ENCODE measurements at places on chromosomes 6 and 20. TPM values are rescaled to one million over a fixed set of nuclear protein-coding genes. Genes with fewer than 3 reads are reported as not detected.

Gene DTNBP1
- 17.2 TPM for polyA plus RNA-seq

Gene FOXC1
- polyA plus RNA-seq = 7.2 TPM

Gene BMP2
- 1.9 TPM for polyA plus RNA-seq

Gene ARHGAP40
- not detected for polyA plus RNA-seq

Gene MOXD1
- 1.2 TPM for polyA plus RNA-seq

Gene SLC22A2
- polyA plus RNA-seq = 0.05 TPM

Gene SERINC3
- 47.8 TPM for polyA plus RNA-seq

Gene LGSN
- polyA plus RNA-seq = not detected

Gene ERVFRD-1
- polyA plus RNA-seq = 0.05 TPM

Gene C20orf202
- 0.27 TPM for polyA plus RNA-seq

Gene EEF1A2
- polyA plus RNA-seq = 952 TPM

Gene TMEM244
- polyA plus RNA-seq = not detected

Gene TTPAL
- polyA plus RNA-seq = 3.1 TPM

Gene BHLHE23
- not detected for polyA plus RNA-seq

Gene OOEP
- not detected for polyA plus RNA-seq

DNA sequence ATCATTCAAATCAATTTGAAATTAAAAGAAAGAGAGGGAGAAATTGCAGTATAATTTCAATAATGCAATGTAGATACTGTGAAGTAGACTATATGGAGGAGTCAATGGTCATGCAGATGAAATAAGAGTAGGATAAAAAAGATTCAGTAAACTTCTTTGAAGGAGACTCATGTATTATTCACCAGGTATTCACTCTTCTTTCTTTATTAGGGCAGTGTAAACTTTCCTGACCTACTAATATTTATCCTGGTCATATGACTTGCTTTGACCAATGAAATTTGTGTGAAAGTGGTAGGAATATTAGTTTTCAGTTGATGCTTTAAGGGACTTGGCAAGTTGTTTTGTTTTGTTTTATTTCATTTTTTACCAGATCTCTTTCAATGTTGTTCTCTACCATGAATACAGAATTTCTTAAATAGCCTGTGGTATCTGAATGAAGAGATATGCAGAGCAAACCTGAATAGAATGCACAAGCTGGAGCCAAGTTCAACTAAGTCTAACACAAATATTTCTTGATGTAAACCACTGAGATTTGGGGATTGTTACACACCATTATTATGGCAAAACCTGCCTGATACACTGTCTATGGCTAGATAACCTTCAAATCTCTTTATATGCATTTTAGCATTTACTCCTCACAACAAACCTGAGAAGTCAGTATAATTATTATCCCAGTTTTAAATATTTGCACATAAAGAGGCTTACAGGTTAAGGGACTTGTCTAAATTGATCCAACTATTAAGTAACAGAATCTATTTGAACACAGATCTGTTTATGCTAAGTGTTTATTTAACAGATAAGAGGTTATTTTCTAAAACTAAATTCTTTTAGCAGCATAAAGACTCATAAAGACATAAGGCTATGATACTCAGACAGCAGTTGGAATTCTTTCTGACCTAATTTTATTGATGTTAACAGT, 311.2 kb downstream of the PKHD1 start:
- DNase-seq = no peak

- DNase-seq = no peak
Measured at GRCh38 chr6:128415387-128415786, 105.0 kb downstream of the PTPRK start.

DNA sequence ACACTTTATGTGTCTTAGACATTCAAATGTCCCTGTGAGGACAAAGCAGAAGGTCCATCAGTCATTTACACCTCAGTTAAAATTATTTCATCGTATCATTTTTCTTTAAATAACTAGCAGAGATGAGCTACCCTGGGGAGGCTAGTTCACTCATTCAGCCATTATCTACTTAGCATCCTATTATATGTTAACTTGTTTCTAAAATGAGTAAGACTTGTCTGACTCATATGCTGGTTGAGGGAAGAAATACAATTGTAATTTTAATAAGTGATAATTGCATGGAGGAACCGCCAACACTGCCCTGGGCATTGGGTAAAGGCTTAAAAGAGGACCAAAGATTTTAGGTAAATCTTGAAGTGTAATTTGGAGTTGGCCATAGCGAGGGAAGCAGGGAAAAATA, 12.4 kb upstream of the PTPRK start:
- no peak for DNase-seq

GRCh38 chr20:23092384-23092756, 6.2 kb upstream of the CD93 start:
- DNase-seq = no peak

DNA sequence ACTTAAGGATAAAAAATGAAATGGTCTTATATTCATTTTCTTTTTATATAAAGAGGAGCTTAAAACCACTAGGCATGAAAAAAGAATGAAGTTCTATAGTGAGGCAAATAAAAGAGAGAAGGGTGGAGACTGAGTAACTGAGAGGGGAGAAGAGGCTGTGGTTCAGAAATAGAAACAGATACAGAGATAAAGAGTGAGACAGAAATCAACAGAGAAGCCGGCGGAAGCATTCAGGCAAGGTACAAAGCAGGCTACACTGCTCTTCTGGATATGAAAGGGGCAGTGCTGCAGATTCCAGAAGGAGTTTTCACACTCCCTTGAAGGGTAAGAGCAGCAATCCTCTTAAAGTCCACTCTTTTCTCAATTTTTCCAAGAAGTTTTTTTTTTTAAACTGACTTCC, 29.9 kb downstream of the NFATC2 start:
- no peak for DNase-seq

DNA sequence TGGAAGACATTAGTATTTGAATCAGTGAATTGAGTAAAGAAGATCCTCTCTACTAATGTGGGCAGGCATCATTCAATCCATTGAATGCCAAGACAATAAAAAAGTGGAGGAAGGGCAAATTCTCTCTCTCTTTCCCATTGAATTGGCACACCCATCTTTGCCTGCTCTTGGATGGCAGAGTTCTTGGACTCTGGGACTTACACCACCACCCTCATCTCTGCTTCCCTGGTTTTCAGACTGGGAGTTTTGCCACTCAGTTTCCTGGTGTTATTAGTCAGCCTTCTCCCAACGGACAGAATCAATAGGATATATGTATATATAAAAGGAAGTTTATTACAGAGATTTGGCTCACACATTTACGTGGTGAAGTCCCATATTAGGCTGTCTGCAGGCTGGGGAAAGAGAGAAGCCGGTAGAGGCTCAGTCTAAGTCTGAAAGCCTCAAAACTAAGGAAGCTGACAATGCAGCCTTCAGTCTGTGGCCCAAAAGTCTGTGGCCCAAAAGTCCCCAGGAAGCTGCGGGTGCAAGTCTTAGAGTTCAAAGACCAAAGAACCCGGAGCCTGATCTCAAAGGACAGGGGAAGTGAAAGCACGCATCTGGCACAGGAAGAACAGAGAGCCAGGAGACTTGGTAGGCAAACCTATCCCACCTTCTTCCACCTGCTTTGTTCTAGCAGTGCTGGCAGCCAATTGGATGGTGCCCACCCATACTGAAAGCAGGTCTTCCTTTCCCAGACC, 64.4 kb downstream of the SMPDL3A start:
- DNase-seq = no peak

DNA sequence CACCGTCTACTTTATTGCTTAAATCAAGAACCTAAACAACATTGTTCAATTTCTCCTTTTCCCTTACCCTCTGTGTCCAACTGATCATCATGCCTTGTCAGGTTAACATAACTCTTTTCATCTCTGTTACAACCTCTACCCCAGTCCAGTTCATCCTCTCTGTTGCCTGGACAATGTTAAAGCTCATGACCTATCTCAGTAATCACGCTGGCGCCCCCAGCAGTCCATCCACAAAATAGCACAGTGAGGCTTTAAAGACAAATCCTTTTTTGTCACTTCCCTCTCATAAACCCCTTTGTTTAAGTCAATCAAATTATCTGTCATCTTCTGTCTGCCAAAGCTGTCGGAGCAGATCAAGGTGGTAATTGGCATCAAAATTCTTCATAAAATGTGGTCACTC, 140.1 kb downstream of the QKI start:
- DNase-seq = peak; percentile 51

- no peak for DNase-seq
Measured at GRCh38 chr6:38215651-38216311, 396.3 kb downstream of the ZFAND3 start.

- DNase-seq = peak; percentile 35
Measured at GRCh38 chr6:12494161-12494560, 204.0 kb downstream of the EDN1 start.

GRCh38 chr20:53495398-53496092, 98.1 kb downstream of the ZNF217 start:
- peak; percentile 38 for DNase-seq

GRCh38 chr6:35021004-35021403, 120.1 kb downstream of the TCP11 start:
- peak; percentile 84 for DNase-seq

DNA sequence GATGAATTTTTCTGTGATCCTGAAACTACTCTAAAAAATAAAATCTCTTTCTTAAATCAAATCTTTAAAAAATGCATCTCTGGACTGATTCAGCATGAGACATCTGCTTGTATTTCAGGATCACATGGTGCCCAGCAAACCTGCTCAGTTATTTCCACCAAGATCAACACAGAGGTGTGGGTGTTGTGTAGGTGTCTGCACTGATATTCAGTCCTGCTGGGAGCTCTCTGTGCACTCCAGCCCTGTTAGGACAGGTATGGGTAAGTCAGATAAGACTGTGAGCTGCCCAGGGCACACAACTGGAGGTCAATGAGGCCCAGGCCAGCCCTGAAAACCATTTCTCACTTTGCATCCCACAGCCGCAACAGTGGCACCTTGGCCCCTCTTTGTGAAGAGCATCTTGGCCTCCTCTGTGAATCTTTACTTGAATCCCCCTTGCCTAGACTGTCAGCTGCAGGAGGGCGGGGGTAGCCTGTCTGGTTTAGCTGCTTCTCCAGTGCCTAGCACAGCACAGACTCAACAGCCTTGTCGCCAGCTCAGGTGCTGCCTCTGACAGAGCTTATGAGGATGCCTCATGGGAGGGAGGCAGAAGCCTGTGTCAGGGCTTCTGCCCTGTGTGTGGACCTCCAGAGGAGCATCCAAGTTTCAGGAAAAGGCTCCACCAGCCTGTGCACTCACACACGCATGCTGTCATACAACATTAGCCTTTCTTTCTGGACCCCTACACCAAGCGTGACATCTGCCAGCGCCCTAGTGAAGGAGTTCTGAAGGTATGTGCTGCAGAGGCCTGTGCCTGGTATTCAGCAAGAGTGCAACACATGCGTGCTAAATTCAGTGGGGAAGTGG, 187.6 kb upstream of the CST7 start:
- DNase-seq = peak; percentile 16

DNA sequence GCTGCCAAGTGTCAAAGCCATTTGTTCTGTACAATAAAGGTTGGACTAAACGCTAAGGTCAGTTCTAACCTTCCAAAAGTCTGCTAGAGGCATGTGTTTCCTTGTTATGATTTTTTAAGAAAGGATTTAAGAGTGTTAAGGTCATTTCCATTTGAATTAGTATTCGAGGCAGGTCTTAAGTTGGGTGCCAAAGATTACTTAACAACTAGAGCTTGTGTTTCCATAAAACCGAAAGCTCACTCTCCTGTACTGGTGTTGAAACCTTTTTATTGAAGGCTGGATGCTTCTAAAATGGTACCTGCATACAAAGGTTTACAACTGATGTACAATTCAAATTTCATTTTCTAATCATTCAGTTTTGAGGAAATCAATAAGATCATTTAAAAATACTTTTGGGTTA, 82.4 kb downstream of the RNF144B start:
- DNase-seq = no peak

DNA sequence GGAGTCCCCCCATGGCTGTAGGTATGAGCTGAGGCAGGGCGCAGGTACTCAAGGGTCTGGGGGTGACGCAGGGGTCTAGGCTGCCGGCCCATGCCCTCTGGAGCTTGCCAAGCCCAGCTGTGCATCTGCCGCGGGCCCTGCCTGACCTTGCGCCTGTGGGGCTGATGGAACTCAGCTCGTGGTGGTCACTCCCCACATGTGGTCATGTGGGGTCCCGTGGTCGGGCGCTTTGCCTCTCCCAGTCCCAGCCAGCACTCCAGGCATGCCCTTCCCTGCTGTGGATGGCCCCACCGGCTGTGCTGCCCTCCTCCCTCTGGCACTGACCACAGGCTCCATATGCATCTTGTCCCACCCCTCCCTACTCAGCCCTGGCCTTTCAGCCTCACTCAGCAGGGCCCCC, 57.3 kb downstream of the RPP40 start:
- no peak for DNase-seq

- no peak for DNase-seq
Measured at GRCh38 chr6:21225912-21226311, 367.6 kb upstream of the SOX4 start.

- no peak for DNase-seq
Measured at GRCh38 chr6:107928984-107929383, 29.0 kb downstream of the SEC63 start.

DNA sequence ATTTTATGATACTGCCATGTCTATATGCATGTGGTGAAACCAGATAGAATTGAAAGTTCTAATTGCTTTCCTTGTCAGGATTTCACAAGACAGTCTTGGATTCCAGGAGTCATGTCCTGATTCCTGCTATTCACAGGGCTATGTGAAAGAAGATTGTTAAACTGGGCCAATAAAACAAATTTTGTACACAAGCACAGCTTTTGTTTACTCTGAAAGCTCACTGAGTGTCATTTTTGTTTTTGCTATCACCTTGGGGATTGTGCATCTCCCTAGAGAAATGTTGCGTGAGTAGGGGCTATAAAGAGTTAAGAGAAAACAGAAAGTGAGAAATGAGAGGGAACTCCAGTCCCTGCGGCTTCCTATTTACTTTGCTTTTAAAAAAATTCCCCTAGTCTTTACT, 627.5 kb downstream of the PKHD1 start:
- no peak for DNase-seq

- DNase-seq = no peak
Measured at GRCh38 chr6:131765804-131766135, 42.0 kb upstream of the ENPP1 start.

- no peak for DNase-seq
Measured at GRCh38 chr20:23832775-23833513, 6.4 kb upstream of the CST2 start.

GRCh38 chr6:157710604-157711003, 112.4 kb upstream of the SNX9 start:
- no peak for DNase-seq

- DNase-seq = no peak
Measured at GRCh38 chr20:8492173-8492572, 360.1 kb downstream of the PLCB1 start.

DNA sequence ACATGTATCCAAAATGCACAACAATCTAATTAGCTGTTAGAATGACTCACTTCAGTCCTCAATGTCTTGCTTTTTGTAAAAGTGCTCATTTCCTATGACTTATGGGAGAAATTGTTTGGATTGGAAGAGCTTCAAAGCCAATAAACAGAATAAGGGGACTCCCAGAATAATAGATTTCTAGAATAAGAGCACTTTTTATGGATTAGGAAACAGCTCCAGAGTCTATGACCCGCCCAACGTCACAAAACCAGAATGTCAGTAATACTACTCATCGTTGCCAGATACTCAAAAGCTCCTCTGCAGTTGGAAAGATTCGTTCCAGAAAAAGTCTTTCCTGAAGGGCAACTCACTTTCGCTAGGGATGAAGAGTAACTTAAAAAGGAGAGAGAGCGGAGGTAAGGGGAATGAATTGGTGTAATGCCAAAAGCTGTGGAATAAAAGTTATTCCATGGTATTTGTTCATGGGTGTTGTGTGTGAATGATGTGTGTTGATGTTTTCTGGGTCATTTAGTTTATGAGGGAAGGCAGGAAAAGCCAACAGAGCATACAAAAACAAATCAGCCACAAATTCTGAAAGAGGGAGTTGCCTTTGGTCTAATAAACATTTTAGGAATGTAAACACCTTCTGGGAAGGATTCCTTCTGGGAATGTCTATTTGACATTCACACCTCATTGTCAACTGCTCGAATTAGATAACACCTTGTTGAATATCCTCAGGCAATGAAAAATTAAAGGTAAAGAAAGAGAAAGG, 64.6 kb downstream of the SYNE1 start:
- no peak for DNase-seq

Data from right cardiac atrium (tissue), 5 donors.